ENCODE measurements at places on chromosomes 6 and 20.

- DNase-seq = no peak
These were observed 12.0 kb upstream of the GATA5 start for GRCh38 chr20:62487561-62488354.

GRCh38 chr6:95576998-95577303 is 384 bp upstream of the MANEA start:
- DNase-seq = no peak

DNA sequence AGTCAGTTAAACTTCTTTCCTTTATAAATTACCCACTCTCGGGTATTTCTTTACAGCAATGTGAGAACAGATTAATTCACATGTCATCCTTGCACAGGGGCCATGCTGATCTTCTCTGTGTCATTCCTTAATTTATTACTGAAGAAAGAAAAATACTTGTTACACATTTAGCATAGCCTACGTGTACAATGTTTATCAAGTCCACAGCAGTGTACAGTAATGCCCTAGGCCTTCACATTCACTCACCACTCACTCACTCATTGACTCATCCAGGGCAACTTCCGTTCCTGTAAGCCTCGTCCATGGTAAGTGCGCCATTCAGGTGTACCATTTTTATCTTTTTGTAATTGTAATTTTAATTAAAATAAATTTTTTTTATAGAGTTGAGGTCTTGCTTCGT is 73.6 kb downstream of the RSPH3 start:
- no peak for DNase-seq

- DNase-seq = peak; percentile 0
These were observed 416 bp downstream of the PTPRK start for GRCh38 chr6:128519931-128520435.

GRCh38 chr6:39797751-39798150 is 5.6 kb downstream of the DAAM2 start:
- no peak for DNase-seq

GRCh38 chr6:157908369-157909281 is 73.0 kb upstream of the SYNJ2 start:
- DNase-seq = no peak

GRCh38 chr20:38548356-38549083 is 32.5 kb upstream of the ADIG start:
- DNase-seq = no peak

DNA sequence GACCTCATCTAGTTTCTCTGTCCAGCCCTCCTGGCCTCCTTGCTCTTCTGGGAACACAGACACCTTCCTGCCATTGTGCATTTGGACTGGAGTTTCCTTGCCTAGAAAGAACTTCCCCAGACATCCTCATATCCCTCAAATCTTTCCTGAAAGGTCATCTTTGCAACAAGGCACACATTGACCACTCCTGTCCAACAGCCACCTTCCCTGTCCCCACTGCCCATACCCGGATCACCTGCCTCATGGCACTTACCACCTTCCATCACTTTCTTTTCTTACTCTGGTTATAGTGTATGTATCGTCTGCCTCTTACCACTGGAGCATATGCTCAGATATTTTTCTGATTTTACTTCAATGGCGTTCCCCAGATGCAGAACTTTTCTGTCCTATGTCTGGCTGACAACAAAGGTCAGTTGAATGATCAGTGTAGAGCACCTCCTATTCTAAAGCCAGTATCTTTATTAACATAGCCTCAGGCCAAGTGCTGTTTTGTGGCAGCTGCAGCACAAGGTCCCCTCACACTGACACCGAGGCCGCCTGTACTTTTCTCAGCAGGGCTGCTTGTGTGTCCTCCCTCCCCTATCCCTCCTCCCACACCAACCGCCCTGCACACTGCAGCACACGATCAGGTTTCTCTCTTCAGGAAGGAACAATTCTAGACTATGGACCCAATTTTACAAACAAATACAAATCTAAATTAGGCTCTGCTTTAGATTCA is 4.1 kb downstream of the HLA-C start:
- no peak for DNase-seq

DNA sequence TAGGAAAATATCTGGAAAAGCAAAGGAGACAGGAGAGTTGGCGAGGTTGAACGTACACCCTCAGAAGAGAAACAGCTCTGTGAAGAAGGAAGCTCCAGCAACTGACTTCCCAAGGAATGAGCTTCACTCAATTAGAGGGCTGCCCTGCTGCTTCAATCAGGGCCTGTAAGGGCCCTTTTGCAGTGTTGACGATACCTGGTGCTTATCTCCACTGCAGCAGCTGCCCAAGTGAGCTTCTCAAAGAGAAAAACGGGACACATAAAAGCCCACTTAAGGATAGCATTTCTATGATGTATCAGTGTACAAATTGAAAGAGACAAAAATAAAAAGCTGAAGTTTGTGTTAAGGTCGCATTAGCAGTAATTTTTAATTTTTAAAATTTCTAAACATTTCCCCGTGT is 16.4 kb downstream of the SEC63 start:
- no peak for DNase-seq

DNA sequence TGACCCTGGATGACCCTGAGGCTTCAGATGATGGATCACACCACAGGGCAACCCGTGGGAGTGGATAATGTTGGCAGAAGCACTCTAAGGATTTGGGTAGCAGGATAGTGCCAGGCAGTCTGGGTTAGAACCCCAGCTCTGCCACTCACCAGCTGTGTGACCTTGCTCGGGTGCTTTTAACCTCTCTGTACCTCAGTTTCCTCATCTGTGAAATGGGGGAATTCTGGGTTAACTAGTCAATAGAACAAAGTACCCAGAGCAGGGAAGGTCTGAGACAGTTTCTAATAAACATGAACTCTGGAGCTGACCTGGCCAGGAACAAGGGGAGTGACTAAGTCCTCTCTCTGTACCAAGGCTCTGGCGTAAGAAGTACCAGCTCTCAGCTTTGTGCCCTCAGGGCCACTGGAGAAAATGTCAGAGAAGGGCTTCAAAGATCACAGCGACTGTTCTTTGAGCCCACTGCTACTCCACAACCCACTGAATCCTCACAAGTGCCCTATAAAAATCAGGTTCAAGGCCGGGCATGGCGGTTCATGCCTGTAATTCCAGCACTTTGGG is 14.7 kb upstream of the NOL4L start:
- no peak for DNase-seq

DNA sequence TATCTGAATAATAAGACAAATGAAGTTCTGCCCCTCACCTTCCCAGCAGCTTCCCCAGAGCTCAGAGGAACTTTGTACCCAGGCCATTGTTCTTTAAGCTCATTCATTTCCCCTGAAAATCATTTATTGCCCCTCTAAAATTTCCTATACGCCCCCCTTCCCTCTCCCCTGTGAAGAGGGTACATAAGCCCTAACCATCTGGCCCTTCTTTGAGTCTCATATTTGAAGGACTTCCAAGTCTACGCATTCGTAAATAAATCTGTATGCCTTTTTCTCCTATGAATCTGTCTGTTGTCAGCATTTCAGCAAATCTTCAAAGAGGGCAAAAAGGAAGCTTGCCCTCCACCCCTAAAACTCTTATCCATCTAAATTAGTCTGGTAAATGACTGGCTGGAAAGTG is 73.1 kb upstream of the DST start:
- no peak for DNase-seq

DNA sequence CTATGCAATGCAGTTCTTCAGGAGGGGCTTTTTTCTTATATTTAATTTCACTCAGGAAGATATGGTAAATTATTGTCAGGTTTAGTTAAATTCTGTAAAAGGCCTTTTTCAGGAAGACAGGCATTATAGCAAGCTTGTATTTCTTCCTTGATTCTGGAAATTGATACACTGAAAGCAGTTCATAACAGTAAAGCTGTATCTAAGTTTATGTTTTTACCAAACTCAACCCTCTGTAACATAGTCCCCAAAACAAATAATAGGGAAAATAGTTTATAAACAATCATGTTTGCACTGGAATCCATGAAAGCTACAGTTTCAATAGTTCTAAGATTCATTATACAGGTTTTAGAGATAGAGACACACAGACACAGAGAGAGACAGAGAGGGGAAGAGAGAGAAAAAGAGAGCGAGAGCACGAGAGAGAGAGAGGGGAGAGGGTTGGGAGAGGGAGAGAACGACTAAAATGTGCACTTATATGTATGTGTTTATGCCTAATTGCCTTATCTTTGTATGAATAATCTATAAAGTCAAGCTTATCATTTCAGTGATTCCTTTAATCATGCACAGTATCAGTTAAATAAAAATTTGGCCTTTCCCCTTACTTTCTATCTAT is 454.4 kb downstream of the RFPL4B start:
- DNase-seq = no peak

Measured in stimulated activated CD8-positive, alpha-beta memory T cell treated with anti-CD3 and anti-CD28 coated beads, Interleukin-2, amount 100 ng/mL, for 1 hour (primary cell).